ENCODE measurements at places on chromosomes 4 and X.

DNA sequence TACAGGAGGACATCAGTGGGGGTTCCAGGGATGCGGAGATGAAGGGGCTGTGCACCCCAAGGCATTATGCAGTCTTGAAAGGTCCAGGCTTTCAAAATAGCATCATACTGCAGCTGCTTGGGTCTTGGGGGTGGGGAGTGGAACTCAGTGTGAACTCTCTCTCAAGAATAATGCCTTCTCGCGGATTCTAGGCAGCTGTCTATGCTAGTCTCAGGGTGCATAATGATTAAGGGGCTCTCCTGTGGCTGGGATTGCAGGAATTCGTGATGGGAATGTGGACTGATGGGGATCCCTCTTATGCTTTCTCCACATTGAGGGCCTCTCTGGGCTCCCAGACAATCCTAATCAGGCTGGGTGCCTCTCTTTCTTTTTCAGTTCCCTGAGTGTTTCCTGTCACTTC, 172.2 kb upstream of the ARHGAP24 start:
- DNase-seq = no peak

DNA sequence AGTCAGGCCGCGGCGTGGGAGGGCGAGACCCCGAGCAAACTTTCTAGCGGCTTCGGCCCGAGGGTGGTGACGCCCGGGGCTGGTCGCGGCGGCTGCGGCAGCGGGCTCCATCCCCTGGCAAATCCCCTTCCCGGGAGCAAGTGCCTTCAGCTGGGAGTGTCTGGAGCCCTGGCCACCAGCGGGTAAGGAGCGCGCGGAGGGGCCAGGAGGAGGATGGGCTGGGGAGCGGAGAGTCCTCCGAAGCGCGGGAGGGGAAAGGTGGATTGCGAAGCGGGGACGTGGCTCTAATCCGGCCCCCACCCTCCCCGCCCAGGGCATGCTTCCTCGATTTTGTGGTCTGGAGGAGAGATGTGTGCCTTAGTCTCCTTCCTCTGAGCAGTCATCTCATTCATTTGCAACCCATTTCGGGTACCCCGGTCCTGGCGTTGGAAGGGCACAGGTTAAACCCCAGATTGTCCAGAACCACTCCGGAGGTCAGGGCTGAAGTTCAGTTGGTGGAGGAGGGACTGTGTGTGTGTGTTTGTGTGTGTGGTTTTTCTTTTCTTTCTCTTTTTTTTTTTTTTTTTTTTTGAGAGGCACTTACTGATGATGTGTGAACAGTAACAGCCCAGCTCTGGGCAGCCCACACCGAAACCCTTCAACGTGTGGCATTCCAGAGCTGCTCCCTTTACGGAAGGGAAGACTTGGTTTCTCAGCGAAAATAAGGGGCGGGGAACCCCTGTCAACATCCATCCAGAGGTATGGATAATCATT, 516 bp downstream of the SGMS2 start:
- DNase-seq = no peak

DNA sequence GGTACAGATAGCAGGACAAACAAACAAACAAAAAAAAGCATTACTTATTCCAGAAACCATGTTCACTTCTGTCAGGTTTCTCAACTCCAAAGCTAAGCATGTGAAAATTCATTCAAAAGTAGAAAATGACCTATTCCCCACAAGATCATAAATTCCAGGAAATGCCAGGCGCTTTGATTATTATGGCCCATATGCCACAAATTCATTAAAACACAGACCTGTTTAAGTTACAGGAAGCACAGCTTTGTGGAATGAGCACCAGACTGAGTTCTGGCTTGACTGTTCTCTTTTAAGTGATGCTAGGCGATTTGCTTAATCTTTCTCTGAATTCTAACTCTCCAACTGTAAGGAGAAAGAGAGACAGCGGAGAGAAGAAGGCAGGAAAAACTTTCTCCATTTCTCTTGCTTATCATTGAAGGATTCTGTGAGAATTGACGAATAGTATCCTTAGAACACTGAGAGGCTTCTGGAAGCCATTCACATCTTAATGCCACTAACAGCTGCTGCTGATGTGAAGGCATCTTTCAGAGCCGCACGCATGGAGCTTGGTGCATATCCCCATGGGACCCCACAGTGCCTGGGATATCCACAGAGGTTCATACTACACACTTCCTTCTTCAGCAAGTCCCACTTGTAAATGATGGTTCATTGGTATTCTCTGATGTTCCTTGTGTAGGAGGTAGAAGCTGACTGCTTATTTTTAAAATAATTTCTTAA, 138.0 kb downstream of the ZNF674 start:
- DNase-seq = no peak

- no peak for DNase-seq
Measured at GRCh38 chr4:145069361-145069760, 28.6 kb downstream of the ANAPC10 start.

GRCh38 chrX:23705235-23705634, 37.8 kb downstream of the ACOT9 start:
- no peak for DNase-seq

DNA sequence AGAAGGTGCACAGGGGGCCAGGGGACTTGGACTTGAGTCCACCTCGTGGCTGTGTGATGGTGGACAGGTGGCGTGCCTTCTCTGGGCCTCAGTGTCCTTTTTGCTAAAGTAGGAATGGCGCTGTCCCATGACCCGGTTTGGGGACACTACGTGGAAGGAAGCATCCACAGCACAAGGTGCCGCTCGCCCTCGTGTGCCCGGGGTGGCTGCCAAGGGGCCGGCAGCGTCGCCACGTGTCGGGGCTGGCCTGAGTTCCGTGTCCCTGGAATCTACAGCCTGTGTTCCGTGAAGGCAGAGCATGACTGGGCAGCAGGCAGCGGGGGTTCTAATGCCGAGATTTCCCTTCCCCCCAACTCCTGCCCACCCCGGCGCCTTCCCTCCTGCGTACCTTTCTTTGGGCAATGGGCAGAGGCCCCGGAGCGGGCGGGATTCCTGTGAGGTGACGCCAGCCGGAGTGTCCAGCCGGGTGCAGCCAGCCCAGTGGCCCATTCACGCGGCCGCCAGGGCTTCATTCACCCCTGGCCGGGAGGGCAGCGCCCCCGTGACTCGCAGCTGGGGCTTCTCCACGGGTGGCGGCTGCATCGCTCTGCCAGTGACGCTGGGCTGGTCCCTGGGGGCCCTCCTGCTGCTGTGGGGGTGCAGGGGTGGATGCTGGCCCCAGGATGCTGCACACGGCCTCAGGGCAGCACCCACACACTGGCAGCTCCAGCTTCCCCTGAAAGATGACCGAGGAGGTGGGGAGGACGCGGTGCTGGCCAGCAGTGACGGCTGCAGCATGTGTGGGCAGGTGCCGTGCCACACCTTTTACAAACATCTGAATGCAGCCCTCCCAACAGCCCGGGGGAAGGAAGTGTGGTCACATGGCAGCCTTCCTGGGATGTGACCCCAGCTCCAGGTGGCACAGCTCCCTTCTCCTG, 21.2 kb downstream of the DOK7 start:
- no peak for DNase-seq

- DNase-seq = no peak
Measured at GRCh38 chr4:163269869-163270268, 62.5 kb downstream of the NPY1R start.

- DNase-seq = no peak
Measured at GRCh38 chrX:83511208-83511607, 3.1 kb downstream of the POU3F4 start.

DNA sequence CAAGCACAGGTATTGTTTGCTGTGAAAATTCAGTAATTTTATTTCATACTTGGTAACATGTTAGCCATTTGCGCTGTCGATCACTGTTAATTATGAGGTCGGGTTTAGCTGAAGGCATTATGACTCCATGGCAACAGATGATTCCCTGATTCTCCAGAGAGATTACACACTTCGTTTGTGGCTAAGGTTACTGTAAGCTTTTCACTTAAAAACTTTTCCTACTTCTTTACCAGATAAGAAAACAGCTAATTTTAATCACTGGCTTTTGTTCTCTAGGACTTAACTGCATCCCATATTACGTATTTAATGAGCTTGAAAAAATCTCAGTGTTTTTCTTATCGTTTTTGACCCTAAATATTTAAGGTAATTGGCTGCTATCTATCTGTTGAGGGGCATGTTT, 2.1 kb downstream of the GSTCD start:
- DNase-seq = no peak

- no peak for DNase-seq
Measured at GRCh38 chrX:22314692-22315091, 42.0 kb downstream of the CBLL2 start.

DNA sequence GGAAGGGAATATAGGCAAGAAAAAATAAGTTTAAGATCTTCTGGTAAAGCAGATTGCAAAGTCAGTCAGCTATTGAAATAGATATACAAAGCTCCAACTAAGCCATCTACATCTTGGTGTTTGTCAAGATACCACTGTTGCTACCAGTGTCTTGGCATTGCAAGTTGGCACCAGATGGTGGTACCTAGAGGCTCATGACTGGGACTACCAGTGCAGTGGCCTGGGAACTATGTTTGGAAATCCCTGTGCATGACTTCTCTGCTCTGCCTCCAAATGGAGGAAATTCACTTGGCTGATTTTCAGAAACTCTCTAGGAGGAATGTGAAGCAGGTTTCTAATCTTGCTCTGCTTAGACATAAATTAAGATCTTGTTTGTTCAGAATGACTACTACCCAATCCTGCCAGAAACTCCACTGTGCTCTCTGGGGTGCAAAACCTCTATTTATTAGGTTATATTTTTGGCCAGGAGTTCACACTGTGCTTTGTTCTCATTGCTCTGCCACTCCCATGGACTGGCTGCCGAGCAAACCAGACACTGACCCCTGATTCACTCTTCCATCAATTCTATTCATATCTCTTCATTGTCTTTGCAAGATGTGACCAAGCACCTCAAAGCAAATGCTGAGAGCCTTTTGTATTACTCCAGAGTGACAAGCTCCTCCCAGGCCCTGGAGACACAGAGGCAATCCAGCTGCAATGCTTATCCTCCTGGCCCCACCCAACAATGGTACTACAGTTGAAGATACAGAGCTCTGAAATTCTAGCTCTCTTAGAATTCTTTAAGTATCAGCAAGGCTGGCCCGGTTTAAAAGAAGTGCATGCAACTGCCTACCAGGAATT, 272.3 kb upstream of the FGF16 start:
- DNase-seq = no peak

- DNase-seq = peak; percentile 31
Measured at GRCh38 chr4:183906739-183907651, 1.9 kb downstream of the STOX2 start.

GRCh38 chr4:108556588-108557200, 63.7 kb upstream of the RPL34 start:
- no peak for DNase-seq

DNA sequence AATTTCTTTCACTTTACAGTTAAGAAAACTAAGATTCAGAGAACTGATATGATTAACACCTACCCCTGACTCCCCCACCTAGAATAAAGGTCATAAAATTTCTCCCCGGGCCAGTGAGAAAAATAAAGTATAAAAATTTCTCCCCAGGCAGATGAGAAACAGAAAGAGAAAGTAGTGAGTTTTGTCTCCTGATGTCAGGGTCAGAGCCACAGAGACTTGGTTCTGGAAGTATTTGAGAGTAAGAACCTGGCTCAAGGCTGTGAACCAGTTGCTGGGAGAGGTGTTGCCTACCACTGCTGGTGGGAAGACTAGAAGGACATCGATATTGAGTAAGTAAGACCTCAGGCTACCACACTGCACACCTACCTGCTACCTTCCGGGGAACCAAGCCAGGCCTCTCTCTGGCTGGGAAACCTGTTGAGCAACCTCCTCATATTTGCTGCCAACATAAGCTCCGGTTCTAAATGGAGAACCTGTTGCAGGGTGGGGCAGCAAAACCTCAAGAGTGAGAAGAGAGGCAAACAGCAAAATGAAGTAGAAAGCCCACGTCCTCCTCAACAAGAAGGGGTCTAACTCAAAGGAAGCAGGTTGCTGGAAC, 104.2 kb upstream of the PUDP start:
- DNase-seq = no peak

Data from NCI-H2171 (cell line).